ENCODE measurements at places on chromosomes 1 and 21.

- DNase-seq = no peak
Measured at GRCh38 chr1:116684575-116684974, 17.0 kb upstream of the IGSF3 start.

GRCh38 chr1:182861994-182862393 lies 22.8 kb downstream of the DHX9 start:
- DNase-seq = no peak

DNA sequence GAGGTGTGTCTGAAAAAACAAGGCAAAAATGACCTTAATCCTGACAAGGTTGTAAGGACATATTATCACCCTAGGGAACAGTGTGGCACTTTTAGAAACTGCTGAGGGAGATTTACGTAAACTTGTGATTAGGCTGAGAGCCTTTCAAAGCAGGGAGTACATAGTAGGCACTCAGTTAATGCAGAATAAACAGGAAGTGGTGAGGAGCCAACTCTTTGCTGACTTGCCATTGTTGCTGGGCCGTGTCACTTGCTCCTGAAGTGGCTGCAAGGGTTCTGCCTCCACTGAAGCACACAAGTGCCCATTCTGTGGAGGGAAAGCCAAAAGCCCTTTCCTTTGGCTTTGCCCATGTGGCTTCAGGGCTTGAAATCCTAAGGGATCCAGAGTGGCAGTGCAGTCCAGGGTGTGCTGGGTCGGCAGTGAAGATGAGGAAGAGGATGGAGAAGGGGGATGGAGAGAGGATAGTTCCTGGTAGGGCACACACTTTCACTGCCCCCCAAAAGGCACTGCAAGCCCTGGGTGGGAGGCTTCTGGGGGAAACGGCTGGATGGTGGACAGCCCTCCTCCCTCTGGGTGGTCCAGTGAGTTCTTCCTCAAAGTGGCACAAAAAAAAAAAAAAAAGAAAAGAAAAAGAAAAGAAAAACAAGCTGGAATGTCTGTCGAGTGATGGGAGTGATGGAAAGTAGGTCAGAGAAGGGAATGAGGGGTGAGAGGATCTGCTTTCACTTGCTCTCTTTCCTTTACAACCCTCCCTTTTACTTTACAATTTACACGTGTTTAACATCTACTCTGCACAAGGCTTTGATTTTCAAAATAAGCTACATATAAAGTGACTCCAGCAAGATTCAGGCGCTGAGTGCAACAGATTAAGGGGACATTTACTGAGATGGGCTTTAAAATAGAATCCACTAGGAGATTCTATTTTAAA lies 13.7 kb upstream of the RHEX start:
- DNase-seq = no peak

- DNase-seq = peak; percentile 78
Measured at GRCh38 chr1:12040457-12041051, 21.3 kb downstream of the MIIP start.

DNA sequence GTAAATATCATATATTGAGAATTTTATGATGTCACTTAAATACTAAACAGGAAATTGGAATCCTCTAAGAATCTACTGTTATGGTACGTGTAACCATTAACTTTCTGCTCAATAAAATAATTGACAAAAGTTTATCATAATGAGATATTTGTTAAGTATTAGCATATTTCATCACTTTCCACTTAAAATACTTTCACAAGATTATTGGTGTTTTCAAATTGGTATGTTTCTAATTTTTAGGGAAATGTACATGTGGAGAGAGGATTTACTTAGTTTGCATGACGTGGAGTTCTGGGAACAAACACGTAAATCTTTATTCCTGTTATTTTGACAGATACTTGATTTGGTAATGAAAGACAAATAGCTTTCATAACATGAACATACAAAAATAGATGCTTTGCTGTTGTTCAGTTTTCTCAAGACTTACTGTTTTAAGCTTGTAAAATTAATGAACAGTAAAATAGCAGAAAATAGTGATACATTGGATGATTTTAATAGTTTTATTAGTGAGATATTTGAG lies 1.6 kb downstream of the SRSF11 start:
- DNase-seq = no peak

DNA sequence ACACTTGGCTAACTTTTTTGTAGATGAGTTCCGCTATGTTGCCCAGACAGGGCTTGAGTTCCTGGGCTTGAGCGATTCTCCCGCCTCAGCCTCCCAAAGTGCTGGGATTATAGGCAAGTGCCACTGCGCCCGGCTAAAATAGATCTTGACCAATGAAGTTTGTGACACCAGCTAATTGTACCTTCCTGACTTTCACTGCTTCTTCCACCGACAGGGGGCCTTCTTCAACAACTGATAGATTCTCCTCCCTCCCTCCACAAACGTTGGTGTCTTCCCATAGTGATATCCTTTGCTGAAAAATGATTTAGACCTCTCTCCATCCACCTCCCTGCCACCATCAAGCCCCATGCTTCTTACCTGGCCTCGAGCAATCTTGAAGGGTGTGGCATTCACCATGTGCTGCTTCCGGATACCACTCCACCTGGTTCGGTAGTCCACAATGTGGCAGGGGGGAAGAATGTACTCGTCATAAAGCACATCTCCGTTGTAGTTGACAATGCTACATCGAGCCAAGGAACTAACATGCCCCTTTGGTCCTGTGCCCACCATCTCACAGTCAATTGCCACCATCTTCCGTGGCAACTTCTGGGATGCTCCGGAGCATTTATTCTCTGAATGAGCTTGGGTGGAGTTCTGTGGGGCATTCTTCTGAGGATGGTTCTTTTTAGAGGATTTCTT lies 1.6 kb upstream of the METTL25B start:
- DNase-seq = peak; percentile 60

GRCh38 chr1:230883967-230884366 lies 15.6 kb upstream of the C1orf198 start:
- peak; percentile 27 for DNase-seq

Measured in foreskin fibroblast (primary cell).